ENCODE measurements at places on chromosomes 3 and 15. TPM values are rescaled to one million over a fixed set of nuclear protein-coding genes. Genes with fewer than 3 reads are reported as not detected.

The CATSPER2 gene
- total RNA-seq: 1.1 TPM

The THPO gene
- total RNA-seq: 0.50 TPM

DNA sequence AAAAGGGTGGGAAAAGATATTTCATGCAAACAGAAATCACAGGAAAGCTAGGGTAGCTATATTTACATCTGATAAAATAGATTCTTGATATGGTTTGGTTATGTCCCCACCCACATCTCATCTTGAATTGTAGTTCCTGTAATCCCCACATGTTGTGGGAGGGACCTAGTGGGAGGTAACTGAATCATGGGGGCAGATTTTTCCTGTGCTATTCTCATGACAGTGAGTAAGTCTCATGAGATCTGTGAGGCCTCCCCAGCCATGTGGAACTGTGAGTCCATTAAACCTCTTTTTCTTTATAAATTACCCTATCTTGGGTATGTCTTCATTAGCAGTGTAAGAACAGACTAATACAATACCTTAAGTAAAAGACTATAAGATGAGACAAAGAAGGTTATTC is 558.1 kb downstream of the RSL24D1 start:
- no peak for DNase-seq

DNA sequence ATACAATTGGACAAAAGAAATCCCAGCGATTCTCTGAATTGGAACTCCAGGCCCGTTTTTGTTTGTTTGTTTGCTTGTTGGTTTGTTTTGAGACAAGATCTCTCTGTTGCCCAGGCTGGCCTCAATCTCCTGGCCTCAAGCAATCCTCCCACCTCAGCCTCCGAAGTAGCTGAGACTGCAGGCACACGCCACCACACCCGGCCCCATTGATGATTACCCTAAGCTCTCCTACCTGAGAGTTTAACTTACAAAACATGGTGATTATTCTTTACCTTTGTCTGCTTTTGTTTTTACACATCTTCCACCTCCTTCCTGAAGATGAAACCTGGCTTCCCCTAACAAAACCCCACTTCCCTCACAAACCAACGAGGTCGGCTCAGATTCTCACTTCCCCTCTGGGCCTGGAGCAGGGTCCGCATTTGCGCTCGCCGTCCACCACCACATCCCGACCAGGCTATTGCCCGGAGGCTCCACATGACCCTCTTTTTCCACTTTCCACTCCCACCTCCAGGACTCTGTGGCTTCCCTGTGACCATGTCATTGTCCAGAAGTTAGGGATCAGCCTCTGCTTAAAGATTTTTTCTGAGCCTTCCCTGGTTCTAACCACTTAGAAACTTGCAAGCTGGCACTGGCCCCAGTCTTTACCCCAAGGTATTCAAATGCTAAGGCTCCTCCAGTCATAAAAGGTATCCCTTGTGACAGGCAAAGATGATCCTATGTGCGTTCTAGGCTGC is 14.8 kb downstream of the KLHL6 start:
- no peak for DNase-seq

GRCh38 chr3:184455991-184456390 is 76.1 kb downstream of the CHRD start:
- DNase-seq: no peak

The CD200 gene
- total RNA-seq: 6.7 TPM

DNA sequence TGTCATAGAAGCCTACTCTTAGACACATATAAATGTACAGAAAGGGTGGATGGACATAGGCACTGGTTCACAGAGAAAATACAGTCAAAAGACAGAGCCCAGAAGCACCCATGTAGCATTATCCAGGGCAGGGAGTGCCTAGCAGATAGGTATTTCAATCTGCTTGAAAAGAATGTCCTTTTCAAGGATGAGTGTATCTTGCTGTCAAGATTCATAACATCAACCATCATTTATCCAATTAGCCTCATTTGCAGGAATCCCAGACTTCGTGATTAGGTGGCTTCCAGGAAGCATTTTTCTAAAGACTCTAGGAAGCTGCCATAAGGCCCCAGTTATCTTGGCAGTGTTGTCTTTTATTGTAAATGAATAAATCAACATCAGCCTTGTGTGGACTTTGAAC is 55.6 kb downstream of the SCN11A start:
- DNase-seq: no peak

DNA sequence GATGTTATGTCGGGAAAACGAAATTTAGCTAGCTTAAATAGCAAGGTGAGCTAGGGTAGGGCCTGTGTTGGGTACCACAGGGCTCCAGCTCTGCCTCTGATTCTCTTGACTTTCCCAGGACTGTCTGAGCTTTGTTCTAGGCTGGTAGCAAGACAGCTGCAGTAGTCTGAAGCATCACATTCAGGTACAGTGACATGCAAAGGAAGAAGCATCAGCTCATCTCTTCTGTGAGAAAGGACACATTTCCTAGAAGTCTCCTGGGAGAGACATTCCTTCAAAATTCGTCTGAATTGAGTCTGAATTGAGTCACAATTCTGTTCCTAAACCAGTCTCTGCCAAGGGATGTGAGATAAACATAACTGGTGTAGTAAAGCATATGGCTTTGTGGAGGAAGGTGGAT is 8.5 kb upstream of the UBXN7 start:
- DNase-seq: no peak

DNA sequence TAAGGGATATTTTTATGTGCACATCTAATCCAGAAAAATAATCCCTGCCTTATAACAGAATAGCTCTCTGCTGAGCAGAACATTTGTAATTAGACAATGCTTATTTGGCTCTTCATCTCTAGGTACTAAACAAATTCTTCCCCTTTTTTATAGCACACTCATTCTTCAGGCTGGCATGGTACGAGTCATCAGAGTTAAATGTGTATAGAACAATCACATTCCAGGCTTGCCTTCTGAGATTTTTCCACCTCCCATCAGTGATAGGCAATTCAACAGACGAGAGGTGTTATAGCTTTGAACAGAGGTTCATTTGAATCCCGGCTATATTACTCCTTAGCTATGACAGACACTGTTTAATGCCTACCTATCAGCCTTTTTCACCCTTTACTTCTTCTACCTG is 21.4 kb upstream of the SPPL2A start:
- DNase-seq: no peak

DNA sequence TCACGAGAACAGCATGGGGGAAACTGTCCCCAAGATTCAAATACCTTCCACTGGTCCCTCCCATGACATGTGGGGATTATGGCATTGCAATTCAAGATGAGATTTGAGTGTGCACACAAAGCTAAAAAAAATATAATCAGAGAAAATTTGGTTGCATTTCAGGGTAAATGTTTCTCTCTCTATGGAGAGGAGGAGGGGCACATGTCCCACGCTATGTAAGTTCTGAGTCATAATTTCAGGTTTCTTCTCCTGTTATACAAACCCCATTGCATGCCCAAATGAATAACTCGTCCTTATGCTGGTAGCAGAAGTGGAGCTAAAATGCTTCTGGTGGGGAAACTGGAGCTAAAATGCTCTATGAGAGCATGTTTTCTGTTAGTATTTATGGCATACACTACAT is 209.7 kb upstream of the DCBLD2 start:
- DNase-seq: no peak

The SEMA3F gene
- total RNA-seq: 12.5 TPM

GRCh38 chr3:46133285-46133684 is 74.8 kb downstream of the CCR1 start:
- DNase-seq: no peak

GRCh38 chr15:80152896-80153876 is at the start of gene FAH:
Gene FAH, plus strand, starts transcription at chr15:80152999. Its CDS starts 56 bp downstream, at chr15:80153055.
- DNase-seq: no peak

The CNTN4 gene
- total RNA-seq: 3.7 TPM

DNA sequence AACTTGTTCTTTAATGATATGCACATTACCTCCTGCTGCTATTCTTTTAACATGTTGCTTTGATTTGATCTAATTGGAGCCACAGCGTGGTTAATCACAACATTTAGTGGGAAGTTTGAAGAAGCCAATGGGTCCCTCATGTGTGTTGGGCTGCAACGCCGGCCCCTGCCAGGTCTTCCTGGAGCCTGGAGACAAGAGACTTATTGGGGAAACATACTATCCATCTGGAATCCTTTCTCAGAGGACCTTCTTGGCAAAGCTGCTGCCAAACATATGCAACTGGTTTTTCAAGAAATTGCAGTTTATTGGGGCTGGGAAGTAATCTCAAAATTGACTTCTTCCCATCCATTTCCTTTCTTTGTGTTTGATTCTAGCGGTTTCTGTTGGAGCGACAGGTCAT is 396.3 kb upstream of the PROK2 start:
- no peak for DNase-seq

The TNFSF10 gene
- 18.6 TPM for total RNA-seq

GRCh38 chr15:45166834-45167630 is 20.7 kb downstream of the SHF start:
- DNase-seq: peak; percentile 91

GRCh38 chr3:71075494-71075893 is 508.0 kb downstream of the FOXP1 start:
- DNase-seq: no peak

DNA sequence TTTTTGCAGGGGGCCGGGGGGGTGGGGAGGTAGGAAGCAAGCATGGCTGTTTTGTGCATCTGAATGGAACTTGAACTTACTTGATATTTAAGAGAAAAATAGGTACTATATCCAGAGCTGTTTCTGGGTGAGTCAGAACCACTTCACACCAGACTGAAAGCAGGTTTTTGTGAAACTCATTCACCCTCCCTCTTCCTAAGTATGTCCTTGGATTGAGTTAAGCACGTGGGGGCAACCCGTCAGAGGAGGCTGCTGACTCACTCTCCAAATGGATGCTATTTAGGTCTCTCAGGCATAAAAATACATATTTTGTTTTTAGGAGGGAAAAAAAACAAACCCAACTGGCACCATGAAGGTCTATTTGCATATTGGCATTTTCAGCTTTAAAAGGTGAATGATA is 270.3 kb downstream of the RYR3 start:
- DNase-seq: no peak

The DUOX1 gene
- 2.6 TPM for total RNA-seq

The OGG1 gene
- total RNA-seq: 11.8 TPM

- no peak for DNase-seq
Observed at GRCh38 chr3:7620401-7620800, 759.5 kb downstream of the GRM7 start.

DNA sequence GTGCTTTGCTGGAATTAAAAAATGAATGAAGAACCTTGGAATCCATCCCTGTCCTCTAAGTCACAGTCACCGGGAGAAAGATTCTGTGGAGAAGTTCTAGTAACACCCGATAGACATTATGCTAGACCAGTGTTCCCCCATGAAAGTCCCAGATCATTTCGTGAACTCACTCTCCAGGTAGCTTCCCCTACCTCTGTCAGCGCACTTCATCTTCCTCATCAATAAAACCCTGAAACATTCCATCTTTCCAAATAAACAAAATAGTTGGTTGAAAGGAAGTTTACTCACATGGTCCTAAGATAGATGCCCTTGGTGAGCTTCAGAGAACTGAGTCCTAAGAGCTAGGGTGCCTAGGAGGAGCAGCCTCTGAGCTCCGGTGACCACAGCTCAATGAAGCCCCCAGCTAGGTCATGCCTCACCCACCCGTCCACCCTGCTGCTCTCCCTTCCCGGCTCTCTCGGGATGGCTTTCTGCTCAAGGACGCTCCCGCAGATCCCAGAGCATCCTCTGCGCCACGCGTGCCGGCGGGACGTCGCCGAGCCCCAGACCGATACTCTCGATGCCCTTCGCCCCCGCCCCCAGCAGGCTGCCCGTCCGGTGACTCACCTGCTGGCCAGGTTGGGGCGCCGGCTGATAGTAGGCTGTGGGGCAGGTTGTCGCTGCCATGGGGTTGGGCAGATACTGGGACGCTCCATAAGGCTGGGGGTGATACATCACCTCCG is 776 bp downstream of the VGLL3 start:
- DNase-seq: peak; percentile 27

DNA sequence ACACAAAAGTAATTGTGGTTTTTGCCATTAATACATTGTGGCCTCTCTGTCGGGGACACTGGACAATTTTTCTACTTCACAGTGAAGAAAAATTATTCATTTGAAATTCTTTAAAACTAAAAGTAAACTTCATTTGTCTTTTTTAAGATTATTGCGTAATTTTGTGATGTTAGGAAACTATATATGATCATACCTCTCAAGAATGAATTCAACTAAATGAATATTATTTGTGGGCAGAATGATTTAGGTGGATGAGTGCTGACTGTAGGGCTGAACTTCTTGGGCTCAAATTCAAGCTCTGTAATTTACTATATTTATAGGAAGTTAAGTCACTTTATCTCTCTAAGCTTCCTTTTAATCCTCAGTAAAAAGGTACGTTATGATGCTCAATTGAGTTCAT is 441.2 kb downstream of the ROBO1 start:
- DNase-seq: no peak

DNA sequence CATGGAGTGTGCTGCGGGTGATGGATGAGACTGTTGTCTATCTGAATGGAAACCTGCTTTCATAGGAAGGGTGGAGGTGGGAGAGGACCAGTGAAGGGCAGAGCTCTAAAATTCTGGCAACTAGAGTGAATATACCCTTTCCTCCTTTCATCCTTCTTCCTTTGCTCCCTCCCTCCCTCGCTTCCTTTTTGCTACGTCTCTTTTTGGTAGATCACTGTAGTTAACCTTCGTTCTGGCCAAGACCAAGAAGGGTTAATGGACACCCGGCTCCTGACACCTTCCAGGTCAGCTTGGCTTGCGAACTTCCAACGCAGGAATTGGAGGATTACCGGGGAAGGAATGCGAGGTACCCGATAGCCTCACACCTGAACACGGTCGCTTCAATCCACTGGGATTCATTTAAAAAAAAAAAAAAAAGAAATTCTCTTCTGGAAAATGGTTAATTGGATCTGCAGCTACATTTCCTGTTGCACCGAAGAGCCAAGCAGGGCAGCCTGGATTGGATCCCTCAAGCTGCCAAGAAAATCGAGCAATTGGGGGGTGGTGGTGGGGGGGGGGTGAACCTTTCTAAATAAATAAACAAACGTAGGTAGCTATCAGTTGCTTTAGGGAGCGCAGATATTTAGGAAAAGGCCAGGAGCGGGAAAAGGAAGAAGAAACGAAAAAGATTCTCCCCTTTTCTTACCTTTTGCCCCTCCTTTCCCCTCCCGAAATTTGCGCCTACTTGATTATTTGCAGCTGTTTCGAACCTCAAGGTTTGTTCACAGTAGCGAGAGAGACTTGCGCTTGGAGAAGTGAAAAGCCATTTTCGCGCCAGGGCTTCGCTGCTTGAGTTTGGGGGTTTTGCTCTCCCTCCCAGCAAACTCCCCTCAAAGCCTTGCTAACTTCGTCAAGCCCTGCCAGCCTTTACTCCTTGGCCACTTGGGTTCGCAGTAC is 9.5 kb upstream of the NR2F2 start:
- peak; percentile 39 for DNase-seq

DNA sequence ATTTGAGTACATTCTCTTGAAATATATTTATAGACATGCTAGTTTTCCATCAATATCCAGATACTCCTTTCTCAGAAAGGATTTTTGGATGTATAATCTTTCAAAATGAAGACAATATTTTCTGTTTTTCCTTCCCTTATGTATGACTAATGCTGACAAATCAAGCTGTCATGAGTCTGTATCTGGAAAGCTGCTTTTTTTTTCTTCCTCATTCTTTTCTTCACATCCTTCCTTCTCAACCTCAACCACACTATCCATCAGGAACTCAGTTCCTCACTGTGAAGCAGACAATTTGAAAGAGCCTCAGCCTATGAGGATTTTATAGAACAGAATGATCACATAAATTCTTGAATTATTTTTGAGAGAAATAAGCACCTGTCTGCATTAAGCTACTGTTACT is 335.9 kb upstream of the EPHA6 start:
- DNase-seq: no peak
